ENCODE measurements at places on chromosomes 2 and 18.

GRCh38 chr18:9876867-9877654 is 8.7 kb upstream of the TXNDC2 start:
- DNase-seq = no peak

- DNase-seq = no peak
Measured at GRCh38 chr18:79583426-79583825, 96.2 kb upstream of the CTDP1 start.

DNA sequence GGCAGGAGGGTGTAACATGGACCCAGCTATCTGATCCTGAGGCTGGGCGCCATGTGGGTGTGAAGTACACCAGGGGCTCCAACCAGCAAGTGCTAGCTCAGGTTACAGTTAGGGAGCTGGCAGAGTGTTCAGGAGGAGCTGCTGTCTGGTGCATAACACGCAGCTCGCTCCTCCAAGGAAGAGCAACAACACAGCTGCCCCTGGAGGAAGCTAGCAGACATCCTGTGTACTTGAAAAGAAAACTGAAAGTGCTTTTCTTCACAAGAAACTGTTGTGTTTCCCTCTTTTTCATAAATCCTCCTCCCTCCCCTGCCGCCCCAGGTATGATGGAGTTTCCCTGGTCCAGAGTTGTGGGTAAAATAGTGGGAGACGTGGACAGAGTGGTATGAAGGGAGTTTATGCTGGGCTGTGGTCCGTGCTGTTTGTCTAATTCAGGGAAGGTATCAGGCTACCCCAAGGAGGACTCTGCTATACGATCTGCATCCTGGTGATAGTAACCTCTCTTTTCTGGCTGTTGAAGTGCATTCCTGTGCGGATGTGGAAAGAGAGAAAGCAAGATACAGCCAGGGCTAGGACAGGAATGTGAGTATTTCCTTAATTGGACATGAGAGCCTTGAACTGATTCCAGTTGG is 6.1 kb upstream of the LBH start:
- no peak for DNase-seq

GRCh38 chr2:201882353-201883090 is 76.2 kb downstream of the CDK15 start:
- DNase-seq = no peak

DNA sequence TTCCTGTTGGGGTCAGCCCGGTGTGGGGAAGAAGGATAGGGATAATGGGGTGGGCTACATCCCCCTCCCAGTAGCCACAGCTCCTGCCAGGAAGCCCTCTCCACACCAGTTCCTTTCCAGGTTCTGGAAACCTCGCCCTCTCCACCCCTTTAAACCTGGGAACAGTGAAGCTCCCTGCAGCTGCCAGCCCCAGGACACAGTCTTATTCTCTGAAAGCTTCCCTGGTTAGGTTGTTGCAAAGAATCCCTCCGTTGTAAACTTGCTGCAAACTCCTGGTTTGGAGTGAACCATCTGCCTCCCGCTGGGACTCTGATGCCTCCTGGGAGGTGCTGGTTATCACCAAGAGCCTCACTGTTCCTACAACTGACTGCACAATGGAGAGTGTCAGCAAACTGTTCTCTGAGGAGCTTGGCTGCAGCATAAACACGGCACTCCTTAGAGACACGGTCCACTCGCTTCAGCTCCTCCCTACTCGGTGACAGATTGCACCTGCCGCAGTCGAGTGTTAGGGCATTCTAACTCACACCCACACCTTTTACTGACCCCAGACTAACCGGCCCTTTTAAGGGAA is 261.8 kb upstream of the RAB6C start:
- no peak for DNase-seq

DNA sequence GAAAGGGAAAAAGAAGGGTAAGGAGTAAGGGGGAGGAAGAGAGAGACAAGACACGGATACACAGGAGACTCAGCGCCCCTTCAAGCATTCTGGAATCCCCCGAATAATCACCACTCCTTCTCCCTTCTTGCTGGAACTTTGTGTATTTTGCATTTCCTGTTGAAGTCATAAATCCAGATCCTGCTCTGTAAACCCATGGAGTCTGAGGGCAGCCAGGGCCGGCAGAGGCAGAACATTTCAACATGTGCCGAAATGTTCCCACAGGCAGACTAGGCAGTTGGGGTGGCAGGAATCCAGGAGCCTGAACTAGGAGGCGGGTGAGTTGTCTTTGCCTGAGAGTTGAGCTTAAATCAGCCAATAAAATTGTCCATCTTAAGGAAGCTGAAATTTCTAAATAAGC is 193.1 kb downstream of the SH3RF3 start:
- no peak for DNase-seq

DNA sequence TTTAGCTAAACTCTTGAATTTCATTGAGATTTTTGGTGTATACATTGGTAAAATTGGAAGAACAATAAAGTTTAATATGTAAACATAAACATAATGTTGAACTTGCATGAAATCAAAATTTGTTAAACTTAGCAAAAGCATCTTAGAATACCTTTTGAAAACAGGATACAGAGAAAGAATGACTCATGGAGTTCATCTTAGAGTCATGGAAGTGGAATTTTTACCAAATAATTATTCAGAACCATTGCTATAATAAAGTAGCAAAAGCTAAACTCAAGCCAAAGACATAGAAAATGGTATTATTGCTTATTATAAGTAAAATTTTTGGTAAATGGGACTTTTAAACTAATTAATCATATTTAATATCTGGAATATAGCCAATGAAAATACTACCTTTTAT is 841.6 kb upstream of the SLC39A10 start:
- no peak for DNase-seq

GRCh38 chr2:7867867-7868266 is 814.0 kb upstream of the ID2 start:
- DNase-seq = no peak

GRCh38 chr2:130864830-130865800 is 28.4 kb downstream of the ARHGEF4 start:
- no peak for DNase-seq

GRCh38 chr2:234386971-234387370 is 109.9 kb downstream of the ARL4C start:
- no peak for DNase-seq

- no peak for DNase-seq
Measured at GRCh38 chr2:12819103-12819475, 102.4 kb downstream of the TRIB2 start.

- DNase-seq = no peak
Measured at GRCh38 chr2:219569635-219570034, 1.7 kb downstream of the OBSL1 start.

DNA sequence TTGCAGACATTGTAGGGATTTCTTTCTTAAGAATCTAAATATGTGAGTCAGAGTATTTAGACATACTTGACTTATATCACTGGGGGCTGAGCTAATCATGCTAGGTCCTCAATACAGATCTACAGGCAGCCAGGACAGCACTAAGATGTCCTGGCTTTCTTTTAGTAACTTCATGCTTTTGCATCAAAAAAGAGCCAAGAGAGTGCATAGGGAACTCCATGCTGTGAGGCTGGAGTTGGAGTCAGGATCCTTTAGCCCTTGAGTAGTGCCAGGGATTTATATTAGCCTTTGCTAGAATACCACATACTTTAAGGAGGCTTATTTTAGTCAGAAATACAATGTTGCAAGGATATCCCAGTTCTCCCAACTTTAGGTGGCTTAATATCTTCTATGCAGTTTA is 289.7 kb downstream of the CCDC85A start:
- DNase-seq = no peak

GRCh38 chr18:3869848-3870247 is 419.9 kb downstream of the TGIF1 start:
- DNase-seq = no peak

DNA sequence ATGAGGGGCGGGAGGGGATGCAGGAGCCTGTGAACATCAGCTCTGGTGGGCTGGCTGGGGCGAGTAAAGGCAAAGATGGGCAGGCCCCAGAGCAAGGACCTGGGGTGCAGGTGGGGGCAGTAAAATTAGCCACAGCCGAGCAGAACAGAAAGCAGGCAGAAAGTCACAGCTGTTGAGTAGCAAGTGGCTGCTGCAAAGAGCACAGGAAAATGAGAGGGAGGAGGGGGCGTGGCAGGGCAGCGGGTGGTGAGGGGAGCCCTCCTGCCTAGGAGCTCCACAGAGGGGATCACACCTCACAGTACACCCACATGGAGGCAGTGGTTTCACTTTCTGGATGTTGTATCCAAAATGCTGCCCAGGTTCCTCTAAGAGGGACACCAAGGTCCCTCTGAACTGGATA is 79.6 kb downstream of the LBH start:
- peak; percentile 37 for DNase-seq

GRCh38 chr2:59585655-59586054 is 967.8 kb downstream of the BCL11A start:
- no peak for DNase-seq

DNA sequence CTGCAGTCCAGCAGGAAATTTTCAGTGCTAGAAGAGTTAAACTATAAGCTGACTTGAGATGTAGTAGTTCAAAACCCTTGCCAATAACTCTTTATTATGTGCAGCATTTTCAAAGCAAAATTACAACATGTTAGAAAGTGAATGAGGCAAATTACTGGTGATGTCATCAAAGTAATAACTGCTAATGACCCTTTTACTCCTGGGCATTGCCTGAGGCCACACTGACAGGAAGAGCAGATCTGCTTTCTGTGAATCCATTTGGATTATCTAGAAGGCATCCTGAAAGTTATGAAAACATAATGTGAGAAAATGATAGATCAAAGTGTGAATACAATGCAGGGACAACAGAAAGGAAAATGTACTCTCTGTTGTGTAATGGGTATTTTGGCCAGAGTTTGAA is 139.6 kb upstream of the TRIB2 start:
- DNase-seq = no peak

DNA sequence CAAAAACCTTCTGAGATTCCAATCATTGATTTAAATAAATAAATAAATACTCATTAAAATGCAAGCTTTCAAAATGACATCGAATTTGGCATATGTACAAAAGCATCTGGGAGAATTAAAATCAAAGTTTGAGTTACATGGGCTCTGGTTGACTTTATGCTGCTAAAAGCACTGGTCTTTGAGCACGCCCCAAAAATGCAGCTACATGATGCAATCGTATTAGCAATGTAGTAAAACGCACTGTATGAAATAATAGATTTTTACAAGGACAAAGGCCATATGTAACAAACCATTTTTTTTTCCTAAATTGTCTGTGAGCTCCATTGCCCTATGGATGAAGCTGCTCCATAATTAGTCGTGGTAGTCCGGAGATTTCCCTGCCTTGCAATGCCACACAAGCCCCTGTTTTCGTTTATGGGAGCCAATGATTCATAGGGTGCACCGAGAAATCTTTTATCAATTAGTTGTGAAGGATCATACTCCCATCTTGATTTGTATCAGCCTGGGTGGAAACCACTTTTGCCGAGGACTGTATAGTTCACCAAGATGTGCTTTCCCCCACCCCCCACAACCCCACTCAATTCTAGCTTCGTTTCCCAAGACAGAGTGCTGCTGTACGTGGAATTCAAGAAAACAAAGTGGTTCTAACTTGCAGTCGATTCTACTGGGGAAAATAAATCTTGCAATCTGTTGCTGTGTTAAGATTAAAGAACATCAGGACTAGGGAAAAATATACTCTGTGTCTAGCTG is 268.4 kb downstream of the IRS1 start:
- DNase-seq = no peak

DNA sequence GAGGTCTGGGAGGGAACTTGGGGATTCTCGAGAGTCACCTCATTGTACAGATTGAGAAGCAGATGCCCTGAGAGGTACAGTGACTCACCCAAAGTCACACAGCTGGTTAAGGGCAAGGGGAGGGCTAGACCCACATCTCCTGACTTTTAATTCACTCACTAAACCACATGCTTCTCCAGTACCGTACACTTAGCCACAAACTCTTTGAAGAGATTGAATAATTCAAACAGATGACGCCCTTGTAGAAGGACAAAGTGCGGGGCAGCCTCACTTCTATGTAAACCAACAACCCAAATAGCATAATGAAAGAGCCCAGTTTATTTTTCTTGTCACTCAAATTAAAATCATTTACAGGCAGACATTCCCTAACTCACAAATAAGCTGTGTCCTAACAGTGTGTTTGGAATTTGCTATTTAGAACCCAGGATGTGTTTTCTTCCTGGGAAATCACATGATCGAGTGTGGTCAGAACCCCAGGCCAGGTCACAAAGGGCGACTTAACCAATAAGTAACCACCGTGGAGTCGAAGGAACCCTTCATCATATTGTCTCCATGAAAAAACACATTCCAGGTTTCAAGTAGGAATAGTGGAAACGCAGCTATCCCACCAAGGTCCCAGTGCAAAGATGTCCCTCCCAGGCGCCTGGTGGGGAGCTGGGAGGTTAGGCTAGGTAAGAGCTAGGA is 35.8 kb upstream of the PTPN4 start:
- no peak for DNase-seq

GRCh38 chr18:295756-296490 is 28.1 kb upstream of the THOC1 start:
- no peak for DNase-seq

DNA sequence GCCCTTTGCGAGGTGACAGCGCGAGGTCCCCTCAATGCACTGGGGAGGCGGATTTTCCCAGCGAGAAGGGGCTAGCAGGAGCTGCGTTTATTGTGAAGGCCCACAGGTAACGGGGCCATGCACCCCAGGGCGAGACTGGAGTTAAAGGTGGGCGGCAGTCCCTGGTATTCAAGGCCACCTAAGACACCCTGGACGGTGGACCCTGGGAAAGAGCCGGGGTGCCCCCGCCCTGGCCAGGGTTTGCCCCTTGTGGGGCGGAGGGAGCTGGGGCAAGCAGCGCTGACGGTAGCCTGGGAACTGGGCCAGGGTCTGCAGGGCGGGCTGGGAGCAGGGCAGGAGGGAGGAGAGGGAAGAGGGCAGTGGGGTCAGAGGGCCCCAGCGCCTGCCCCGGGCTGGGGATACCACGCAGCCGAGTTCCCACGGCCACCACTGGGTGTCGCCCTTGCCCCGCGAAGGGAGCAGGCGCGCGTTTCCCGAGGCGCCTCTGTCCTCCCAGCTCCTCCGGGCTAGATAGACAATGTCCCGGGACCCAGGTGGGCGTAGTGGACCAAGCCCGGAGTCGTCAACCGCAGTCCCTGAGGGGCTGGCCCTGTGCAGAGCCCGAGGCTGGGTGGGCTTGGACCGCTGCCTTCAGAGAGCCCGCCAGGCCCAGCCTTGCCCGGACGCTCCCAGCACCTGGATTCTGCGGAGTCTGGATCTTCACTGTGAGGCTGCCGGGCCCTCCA is 80.2 kb downstream of the SMAD4 start:
- DNase-seq = peak; percentile 73

DNA sequence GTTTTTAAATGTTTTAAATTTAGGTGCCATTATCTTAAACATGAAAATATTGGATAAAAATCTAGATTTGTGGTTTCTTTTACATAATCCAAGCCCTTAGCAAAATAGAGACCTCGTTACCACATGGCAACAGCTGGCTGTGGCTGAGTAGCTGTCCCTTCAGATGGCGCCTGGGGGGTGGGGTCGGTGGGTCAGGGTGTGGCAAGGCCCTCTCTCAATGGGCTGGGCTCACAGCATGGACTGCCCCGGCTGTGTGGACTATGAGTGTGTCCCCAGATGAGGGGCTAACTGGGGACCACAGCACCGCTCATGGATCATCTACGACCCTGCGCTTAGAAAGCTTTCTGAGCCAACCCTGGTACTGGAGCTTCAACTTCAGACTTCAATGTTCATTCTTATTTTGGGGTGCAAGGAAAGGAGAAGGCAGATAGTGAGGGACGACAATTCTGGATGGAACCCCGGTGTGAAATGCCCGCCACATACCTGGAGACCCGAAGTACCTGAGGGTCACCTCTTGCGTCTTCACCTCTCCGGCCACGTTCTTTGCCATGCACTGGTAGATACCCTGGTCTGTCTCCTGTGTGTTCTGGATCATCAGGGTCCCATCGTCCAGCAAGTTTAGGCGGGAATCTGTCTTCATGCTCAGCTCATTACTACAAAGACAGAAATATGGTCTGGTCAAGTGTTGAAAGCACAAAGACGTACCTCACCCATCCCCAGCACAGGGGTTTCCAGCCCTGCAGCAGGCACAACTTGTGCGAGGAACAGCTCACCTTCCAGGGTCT is 71.0 kb downstream of the PXDN start:
- DNase-seq = no peak
